ENCODE measurements at places on chromosomes 5 and 9.

DNA sequence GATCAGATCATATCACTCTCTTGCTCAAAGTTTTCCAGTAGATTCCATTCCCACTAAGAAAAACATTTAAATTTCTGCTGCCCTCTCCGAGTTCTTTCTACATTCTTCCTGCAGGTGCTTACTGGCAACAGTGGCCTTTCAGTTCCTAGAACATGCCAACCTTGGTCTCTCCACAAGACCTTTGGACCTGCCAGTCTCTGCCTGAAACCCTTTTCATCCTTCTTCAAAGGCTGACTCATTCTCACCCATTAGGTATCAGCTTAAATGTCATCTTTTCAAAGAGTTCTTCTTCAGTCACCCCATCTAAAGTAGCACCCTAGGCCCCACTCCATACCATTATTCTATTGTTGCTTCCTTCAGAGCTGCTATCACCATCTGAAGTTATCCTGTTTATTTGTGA, 21.8 kb downstream of the PPIC start:
- DNase-seq, result no peak

GRCh38 chr5:65017636-65018035, 248.9 kb downstream of the CWC27 start:
- DNase-seq, result no peak

DNA sequence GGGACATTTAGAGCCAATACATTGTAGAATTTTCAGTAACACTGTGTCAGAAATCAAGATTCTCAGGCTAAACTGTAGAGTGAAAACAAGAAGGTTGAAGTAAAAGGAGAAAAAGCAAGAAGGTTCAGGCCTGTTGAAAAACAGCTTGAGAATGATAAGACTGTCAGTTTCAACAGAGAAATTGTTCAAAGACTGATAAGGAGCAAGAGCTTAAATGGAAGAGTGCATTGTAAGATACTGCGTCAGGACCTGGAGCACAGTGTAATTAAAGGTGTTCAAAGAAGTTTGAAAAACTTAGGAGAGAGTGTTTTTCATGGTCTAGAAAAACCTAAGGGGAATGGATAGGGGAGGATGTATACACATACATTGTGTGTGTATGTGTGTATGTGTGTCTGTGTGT, 408.3 kb downstream of the KDM4C start:
- no peak for DNase-seq

GRCh38 chr5:134784946-134785620, 26.5 kb downstream of the DDX46 start:
- DNase-seq, result no peak

DNA sequence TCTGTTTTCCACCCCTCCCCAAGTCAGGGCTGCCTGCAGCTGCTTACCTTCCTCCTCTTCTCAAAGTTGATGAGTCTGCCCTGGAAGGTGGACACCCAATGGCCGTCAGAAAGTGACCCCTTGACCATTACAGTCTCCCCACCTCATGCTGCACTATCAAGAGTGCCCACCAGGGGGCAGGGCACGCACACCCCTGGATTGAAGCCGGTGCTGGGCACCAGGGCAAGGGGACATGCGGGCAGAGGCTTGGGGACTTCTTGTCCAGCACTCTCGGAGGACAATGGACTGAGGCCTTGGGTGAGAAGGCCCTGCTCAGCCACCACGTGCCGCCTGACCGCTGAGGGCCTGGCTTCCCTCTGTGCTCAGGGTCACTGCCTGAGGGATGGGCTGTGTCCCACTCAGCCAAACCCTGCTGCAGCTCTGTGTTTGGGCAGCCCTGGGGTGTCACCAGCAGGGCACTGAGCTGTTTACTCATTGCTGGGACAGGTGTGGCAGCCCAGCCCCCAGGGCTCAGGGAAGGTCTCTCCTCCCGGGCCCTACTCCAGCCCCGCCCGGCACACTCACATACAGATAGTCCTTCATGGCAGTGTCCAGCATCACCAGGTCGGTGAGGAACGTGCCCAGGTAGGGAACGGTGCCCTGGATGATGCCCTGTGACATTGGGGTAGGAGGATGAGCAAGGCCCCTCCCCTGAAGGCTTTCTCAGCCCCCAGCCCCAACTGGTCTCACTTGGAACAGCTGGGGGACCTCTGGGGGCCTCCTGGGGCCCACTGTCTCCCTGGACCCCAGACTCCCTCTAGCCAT, 17.7 kb downstream of the RALGDS start:
- DNase-seq, result peak; percentile 39

- no peak for DNase-seq
Measured at GRCh38 chr5:154653418-154653763, 101.8 kb upstream of the LARP1 start.

- no peak for DNase-seq
Measured at GRCh38 chr5:174719793-174720611, 4.4 kb upstream of the MSX2 start.

DNA sequence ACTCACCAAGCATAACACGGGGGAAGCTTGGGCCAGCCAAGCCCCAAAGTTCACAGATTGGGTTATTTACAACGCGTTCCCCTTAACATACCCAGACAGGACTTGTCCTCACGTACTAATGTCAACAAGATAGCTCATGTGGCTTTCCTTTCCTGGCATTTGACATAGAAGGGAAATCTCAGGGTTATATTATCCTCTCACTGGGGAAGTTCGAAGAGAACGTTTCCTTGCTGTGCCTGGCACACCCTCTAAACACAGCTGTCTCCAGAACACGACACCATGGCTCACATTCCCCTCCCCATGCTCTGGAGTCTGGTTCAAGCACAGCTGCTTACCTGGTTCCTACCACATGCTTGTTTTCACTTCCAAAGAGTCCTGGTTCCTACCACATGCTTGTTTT, 46.8 kb upstream of the OTULINL start:
- DNase-seq, result no peak

DNA sequence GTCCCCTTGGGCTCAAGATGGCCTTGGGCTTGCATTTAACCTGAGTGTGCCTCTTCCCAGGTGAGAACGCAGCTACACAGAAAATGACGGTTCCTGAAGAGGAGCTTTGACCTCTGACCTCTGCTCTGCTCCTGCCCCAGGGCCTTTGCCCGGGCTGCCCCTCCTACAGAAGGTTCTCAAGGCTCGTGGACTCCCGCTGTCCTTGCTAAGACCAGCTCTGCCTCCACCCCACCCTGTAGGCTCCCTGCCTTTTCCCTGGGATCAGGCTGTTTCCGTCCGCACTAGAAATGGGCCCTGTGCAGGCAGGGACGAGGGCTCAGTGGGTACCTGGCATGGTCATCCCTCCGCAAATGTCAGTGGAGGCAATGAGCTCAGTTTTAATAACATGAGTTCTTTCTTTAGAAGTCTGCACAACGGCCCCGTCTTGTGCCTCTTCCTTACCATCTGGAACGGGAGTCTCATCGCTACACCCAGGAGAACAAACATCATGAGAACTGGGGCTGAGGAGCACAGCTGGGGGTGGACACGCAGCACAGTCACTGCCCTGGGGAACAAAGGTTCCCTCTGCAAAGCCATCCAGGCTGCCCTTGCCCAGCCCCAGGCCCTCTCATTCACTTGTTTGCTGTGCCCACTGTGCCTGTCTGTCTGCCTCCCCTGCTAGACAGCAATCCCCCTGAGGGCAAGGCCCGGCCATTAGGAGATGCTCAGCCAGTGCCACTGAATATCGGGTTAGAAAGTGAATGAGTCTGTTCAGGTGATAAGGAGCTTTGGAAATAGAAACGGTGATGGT, 26.7 kb upstream of the LPCAT1 start:
- no peak for DNase-seq

- DNase-seq, result no peak
Measured at GRCh38 chr5:180808461-180809000, 5.9 kb upstream of the MGAT1 start.

- DNase-seq, result no peak
Measured at GRCh38 chr5:134046801-134047686, 42.3 kb upstream of the VDAC1 start.

- no peak for DNase-seq
Measured at GRCh38 chr5:149938279-149938678, 6.3 kb downstream of the PDE6A start.

DNA sequence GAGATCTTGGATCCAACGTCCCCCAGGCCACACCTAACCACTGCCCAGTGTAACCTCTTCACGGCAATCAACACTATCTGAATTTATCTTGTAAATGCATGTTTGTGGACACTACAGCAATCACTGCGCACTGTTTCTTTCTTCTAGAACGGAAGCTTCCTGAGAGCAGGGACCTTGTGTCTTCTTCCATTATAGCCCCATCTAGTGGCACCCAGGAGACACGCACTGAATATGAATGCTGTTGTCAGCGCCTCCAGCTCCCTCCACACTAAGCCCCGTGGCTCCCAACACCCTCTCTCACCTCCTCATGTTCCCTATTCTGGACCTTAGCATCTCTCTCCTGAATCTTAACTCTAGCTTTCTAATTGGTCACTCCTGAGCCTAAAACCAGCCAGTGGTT, 72.7 kb downstream of the SMIM23 start:
- no peak for DNase-seq

GRCh38 chr5:181260720-181261319, at the start of gene TRIM52:
Gene TRIM52, minus strand, starts transcription at chr5:181261143. Its CDS starts 330 bp downstream, at chr5:181260813.
- DNase-seq, result peak; percentile 79

- no peak for DNase-seq
Measured at GRCh38 chr5:14039063-14039462, 94.6 kb upstream of the DNAH5 start.

- DNase-seq, result no peak
Measured at GRCh38 chr9:92882276-92882675, 4.4 kb upstream of the ZNF484 start.

DNA sequence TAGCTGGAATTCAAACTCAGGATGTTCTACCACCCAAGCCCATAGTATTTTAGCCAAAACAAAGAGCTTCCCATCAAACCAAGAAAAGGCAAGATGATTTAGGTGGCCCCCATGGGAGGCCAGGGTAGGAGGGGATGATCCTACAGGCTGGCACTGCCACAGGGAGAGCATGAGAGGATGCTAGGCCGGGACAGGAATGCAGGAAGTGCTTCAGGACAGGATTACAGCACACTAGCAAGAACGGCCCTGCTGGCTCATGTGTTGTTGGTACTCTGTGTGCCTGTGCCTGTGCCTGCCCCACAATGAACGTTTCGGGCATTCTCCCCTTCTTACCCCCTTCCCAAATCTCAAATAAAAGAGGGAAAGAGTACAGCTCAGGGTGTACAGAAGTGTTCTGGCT, 110.7 kb upstream of the TRIM32 start:
- DNase-seq, result no peak

- DNase-seq, result no peak
Measured at GRCh38 chr5:9356351-9356825, 189.5 kb downstream of the SEMA5A start.

GRCh38 chr5:107155707-107156106, 515.0 kb downstream of the EFNA5 start:
- no peak for DNase-seq

DNA sequence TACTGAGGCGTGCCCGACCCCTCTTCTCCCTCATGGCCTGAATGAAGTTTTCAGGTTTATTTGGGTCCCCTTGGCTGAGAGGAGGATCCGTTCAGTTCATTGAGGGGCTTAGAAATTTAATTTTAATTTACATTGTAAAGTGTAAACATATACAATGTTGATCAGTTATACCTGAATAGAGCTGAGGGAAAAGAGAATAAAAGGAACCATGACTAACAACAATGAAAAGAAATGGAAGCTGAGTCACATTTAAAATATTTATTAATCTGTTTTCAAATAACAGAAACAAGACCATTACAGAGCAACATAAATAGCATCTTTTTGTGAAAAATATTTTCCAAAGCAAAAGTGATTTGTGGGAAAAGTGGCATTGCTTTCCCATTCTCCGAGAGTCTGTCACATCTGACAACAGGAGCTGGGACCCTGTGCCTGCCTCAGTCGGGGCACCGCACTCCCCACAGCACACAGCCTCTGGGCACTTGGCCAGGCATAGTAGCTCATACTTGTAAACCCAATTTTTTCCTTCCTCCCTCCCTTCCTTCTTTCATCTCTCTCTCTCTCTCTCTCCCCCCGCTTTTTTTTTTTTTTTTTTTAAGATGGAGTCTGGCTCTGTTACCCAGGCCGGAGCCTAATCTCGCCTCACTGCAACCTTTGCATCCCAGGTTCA, 28.7 kb downstream of the PROP1 start:
- DNase-seq, result no peak

DNA sequence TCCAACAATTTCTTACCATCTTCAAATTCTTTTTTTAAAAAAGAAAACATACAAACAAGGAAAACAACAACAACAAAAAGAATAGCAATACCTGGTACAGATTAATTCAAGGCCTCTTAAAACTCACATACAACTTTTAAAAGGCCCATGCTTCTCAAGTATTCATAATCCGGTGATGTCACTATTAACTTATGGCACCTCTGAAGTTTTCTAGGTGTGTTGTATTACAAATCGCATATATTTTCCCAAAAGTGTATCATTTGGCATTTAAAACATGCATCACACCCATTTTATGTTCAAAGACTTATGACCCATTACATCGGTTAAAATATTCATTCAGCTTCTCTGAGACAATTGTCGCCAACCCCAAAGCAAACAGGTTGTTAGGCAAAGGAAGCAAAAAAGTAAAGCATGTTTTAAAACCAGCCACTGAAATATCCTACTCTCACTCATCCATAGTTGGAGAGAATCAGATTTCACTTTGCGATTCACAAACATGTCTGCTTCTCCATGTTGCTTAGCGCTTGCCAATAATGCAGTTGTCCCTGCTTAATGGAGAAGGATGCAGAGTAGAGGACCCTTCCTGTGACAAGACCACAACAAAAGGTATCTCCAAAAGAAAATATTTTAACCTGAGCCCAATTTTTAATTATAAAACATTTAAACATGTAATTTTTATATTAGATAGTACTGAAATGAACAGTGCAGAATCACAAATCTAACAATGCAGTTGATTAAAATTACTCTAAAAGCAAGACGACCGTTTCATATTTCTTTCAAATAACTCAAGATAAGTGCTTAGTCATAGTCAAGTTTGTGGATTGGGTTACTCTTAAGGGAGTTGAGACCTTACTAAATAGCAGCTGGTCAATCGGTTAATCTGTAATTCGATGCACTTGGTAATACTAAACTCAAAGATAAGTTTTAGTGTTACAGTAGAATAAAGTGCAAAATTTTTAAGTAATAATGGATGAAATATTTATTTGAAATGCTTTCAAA, 1.6 kb downstream of the SKP1 start:
- no peak for DNase-seq

DNA sequence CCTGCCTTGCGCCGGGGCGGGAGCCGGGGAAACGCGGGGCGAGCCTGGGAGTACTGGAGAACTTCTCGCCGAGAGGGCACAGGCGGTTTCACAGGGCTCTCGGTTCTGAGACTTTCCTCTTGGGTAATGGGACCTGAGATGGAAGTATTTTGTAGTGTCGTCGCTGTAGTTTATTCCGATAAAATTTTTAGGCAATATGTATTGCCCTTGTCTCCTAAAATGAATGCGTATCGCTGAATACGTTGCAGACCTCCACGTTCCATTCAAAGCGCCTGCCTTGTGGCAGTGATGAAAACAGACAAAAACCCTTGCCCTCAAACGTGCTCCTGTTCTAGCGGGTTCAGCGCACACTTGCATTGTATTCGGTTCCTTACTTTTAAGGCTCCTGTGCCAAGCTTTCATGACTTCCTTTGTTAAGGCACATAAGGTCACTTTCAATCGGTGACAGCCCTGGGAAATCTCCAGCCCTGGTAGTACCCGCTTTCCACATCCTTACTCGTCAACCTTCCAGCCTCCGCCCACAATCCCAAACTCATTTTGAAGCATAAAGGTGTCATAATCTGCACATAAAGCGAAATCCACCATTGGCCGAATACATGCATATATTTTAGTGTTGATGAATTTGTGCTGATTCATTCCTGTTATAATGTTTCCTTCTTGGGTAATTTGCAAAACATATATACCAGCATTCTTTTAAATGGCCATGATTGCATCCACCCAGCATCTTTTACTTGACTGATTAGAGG, 694 bp downstream of the RMI1 start:
- no peak for DNase-seq
